ENCODE measurements at places on chromosomes 2 and 18. TPM values are rescaled to one million over a fixed set of nuclear protein-coding genes. Genes with fewer than 3 reads are reported as not detected.

- no peak for DNase-seq
These were observed 26.3 kb downstream of the RHOB start for GRCh38 chr2:20473128-20473527.

- no peak for DNase-seq
These were observed 316 bp upstream of the FMNL2 start for GRCh38 chr2:152334701-152335015.

DNA sequence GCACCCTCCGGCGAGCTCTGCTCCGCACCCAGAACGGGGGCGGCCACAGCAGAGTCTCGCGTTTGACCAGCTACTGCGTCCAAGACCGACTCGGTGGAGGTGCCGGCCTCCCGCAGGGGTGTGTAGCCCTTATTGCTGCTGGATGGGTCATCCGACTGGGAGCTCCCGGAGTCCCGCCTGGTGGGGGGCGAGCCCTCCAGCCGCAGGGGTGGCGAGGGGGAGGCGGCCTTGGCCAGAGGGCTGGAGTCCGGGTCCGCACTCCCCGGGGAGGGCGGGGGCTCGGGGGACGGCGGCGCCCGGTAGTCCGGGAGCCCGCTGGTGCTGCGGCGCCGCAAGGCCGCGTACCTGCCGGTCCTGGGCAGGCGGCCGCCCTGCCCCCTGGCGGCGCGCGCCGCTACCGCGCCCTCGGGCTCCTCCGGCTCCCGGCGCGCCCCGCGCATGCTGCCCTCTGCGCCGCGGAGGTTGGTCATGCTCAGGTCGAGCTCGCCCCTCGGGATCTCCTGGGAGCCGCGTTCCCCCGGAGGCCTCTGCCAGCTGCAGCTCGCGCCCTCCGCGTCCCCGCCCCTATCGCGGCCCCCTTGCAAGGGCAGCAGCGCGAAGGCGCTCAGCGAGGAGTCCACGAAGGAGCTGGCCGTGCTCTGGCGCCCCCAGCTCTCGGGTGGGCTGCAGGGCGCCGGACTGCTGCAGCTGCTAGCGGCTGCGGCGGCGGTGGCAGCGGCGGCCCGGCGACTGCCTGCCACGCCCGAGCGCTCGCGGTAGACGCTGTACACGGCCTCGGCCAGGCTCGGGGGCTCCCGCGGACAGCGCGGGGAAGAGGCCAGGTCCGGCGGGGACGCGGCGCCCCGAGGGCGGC, 4.8 kb downstream of the TMEM200C start:
- no peak for DNase-seq

DNA sequence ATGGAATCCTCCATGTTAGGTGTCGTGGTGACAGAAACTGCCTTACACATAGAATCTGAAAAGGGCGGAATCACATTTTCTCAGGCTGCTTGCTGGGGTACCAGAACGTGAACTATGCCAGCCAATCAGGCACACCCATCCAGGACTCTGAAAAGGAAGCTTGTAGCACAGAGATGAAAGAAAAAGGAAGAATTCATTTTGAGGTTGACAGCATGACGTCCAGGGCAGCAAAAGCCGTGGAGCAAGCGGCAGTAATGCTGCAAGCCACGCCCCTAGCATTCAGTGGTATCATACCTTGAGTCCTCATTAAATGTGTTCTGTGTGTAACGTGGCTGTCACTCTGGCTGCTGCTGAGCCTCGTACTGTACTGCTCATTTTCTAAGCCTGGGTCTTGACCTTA, 304.0 kb downstream of the DYSF start:
- no peak for DNase-seq

DNA sequence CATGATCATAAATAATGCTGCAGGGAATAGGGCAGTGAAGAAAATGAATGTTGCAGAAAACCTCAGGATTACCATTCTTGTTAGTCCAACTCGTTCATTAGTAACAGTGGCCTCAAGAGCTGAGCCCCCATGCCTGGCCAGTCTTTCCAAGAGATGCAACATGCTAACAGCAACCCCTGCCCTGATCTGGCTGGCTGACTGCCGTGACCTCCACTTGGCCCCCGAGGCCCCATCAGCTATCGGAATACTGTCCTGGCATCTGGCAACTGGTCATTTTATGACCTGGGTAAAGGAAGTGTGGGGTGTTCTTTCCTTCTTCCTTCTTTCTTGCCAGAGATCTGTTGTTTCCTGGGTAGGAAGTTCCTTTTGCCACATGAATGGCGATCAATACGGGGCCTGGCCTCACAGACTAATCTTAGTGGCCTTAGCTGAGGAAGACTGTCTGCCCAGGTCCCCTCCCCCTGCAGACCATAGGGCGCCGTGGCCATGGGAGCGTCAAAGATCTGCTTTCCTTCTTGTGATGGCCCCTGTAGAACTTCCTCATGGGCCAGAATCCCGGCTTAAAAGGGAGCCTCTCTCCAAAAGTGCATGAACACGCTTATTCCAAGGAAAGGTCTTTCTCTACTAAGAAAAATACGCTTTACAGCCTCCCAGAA, 10.6 kb upstream of the TRABD2A start:
- no peak for DNase-seq

DNA sequence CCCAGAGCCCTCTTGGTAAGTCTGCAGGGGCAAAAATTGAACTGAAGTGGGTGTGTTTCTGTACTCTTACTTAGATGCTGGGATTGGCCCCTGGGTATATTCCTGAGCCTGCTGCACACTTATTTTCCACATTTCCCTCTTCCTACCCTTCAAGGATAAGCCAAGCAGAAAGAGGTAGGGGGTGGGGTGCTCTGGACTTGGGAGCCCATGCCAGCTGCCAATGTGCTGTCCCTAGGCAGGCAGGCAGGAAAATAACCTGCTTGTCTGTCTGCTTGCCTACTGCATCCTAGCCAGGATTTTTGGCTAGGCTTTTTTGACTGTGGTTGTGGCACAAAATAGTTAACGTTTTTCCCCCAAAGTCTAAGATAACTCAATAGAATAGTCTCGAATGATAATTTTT, 234.3 kb downstream of the ALK start:
- no peak for DNase-seq

DNA sequence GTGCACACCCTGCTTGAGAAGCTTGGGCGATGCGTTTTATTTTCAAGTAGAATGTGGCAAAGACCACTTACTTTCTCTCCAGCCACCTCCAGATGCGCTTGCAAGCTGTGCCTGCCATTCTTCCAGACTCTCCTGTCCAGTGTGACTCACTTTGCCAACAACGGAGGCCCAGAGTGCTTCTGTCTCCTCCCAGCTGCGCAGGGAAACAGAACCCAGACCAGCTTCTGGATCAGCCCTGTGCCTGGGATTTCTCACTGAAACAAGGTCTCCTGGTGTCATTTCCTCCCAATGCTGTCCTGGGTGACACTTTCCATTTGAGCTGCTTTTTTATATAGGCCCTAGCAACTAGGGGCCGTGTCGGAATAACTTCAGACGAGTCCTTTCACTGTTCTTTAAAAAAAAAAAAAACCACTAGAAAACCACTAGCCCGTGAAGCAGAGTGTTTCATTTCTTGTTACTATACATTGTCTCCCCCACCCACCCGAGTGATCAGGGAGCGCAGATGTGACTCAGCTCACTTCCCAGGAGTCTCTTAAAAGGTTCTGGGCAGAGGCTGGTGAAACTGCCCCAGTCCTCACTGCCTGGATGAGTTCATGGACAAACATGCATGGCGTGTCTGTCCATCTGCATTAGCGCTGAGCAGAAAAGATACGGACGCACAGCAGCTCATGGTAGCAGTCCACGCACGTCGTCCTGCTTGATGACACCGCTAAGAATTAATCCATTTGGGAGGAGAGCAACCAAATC, 25.3 kb upstream of the RPL31 start:
- DNase-seq: no peak

DNA sequence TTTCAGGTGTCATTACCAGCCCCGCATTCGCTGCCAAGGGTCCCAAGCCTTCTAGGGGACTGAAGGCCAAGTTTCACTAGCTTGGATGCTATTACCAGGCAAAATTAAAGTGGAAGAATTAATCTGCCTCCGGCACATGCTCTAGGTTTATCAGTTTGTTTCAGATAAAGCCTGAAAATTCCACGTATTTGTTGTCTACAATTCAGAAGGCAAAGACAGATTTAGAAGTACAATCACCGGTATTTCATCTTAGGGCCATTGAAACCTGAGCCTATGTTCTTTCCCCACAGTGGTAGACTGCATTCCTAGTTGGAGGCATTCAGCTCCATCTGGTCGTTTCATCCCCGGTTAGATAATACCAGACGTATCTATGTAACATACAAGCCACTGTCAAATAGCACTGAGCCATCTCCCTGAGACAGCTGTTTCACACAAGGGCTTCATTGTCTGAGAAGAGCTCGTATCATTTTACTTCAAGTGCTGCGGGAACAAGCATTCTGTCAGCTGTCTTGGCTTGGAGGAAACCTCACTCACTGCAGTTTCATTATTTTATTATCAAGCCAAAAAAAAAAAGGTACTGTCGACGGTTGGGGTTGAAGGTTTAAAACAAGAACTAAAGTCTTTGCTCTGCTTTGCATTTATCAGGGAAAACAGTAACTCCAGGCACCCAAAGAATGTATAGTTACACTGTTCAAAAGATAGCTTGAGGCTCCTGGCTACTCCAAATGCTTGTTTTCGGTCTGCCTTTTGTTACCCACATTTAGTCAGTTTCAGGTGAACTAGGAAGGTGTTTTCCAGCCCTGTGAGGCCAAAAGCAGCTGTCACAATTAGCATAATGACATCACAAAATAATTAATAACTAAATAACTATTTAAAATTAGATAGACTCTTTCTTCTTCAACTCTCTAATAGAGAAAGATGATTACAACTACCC, 76.7 kb downstream of the TGIF1 start:
- DNase-seq: no peak

DNA sequence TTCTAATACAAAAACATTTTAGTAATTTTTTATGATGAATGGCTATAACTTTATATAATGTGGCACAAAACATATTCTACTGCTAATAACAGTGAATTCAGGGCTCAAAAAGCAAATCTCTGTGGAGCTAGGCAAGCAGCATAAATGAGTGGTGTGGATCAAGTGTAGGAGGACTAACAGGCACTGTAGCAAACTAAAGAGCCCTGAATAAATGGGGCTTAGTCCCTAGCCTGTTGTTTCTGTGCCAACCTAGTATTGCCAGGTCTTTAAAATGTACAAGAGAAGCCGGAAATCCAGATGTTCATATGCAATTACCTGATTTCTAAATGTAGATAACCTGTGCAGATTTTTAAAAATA, 18.5 kb downstream of the REL start:
- no peak for DNase-seq

Gene ABCG5
- not detected for total RNA-seq
